ENCODE measurements at places on chromosomes 11 and 22. TPM values are rescaled to one million over a fixed set of nuclear protein-coding genes. Genes with fewer than 3 reads are reported as not detected.

The GLYAT gene
- not detected for total RNA-seq

The RFPL1 gene
- not detected for total RNA-seq

DNA sequence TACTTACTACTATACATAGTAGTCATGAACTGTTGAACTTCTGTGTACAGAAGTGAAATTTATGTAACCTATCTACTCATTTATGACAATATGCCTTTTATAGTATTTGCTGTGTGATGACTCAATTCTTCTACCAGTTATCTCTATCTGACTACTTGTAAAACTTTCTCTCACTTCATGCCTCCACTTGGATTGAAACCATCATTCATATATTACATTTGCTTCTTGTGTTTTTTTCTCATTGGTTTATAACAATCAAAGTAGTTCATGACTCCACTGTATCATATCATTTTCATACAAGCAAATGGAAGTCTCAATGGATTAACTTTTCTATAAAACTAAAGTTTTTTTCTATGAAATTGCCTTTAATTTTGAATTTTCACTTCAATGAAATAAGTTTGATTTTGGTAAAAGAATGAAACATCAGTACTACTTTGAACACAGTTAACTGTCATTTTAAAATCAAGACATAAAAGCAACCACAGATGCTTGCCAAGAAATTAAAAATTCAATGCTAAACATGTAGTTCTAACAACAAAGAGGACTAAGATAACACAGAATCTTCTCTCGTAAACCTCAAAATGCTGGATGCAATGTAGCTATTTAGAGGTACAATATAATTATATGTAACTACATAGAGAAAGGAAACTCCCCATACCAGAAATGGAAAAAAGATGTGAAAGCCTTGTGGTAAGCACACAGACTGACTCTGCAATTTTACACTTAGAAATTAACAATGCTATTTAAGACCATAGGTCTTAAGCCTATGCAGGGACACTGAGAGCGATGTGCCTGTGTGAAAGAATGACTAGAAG, 27.6 kb upstream of the EXPH5 start:
- no peak for DNase-seq

- DNase-seq, result no peak
These were observed 7.3 kb downstream of the ADORA2A start for GRCh38 chr22:24434471-24435322.

GRCh38 chr22:24190159-24190540, 8.9 kb downstream of the SUSD2 start:
- DNase-seq, result no peak

DNA sequence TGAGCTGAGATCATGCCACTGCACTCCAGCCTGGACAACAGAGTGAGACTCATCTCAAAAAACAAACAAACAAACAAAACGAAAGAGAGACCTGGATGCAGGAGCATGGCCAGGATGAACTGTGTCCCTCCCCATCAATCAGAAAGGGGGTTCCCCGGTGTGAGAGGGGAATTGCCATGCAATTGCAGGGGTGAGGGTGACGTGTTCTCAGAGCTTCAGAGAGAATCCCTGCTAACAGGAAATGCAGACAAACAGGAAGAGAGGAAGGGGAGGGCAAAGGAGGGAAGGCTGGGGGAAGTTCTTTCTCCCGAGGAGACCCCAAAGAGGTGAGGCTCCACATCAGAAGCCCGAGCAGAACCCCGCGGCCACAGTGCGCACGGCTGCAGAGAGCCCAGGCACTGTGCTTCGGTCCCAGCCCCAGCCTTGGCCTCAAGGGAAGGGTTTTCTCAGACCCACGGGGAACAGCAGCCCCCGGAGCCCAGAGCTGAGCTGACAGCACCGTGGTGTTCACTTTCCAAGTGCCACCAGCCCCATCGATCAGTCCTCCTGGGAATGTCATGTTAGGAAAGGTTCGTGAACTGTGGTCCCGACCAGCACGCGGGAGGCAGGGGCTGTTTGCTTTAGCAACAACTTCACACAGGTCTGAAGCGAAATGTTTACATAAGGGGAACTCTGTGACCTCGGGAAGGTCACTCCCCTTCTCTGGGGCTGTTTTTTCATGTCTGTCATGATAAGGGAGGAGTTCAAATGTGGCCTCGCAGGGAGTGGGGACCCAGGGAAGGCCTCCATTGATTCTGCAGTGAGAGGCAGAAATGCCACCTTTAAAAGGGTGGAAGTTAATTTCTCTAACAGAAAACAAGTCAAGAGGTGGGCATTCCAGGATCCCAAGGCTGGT, 108.0 kb upstream of the ANO1 start:
- no peak for DNase-seq

- no peak for DNase-seq
These were observed 20.3 kb downstream of the WNT11 start for GRCh38 chr11:76185931-76186401.

DNA sequence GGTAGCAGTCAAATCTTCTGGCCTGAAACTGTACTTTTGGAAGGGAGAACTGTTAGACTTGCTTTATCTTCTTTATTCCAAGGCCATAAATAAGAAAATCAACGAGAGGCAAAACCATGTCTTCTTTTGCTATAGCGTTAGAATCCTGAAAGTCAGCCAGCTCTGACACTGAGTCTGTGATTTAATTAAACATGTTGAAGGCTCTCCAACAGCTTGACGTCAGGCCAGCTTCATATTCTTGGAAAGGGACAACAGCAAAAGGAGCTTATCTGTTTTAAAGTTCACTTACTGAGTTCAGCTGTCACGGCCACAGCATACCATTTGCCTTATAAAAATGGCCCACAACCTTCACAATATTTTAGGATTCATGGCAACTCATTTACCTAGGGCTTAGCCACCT, 131.0 kb upstream of the LDLRAD3 start:
- no peak for DNase-seq

DNA sequence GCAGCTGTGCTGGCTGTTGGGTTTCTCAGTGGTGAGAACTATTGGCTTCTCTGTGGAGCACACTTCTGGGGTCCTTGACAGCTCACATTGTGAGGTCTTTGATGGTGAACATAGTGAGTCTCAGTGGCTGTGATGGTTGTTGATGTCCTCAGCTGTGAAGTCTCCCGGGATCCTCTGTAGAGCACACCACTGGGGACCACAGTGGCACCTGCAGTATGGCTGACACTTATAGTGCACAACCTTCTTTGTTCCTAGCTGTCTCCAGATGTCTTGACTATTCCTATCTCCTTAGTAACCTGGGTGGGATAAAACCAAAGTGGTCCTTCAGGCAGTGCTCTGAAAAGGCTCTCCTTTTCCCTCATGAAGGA, 34.3 kb upstream of the CHORDC1 start:
- DNase-seq, result no peak

DNA sequence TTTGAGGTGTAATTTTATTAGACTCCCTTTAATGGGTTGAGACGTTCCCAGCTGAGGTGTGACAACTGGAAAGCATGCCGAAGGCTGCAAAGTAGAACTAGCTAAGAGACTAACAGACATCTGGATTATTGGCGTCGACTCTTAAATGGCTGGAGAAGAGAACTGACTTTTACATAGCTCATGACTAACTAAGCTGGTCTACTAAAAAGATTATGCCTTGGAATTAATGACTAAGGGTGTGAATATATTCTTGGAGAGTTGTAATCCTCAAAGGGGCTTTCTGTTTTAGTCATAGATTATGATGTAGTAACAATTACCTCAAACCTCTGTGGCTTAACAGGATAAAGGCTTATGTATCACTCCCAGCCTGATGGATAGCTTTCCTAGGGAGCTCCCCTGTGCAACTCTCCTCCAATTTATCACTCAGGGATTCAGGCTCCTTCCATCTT, 39.5 kb upstream of the SLC5A12 start:
- no peak for DNase-seq

- no peak for DNase-seq
These were observed 58.8 kb upstream of the FADD start for GRCh38 chr11:70144262-70144661.

DNA sequence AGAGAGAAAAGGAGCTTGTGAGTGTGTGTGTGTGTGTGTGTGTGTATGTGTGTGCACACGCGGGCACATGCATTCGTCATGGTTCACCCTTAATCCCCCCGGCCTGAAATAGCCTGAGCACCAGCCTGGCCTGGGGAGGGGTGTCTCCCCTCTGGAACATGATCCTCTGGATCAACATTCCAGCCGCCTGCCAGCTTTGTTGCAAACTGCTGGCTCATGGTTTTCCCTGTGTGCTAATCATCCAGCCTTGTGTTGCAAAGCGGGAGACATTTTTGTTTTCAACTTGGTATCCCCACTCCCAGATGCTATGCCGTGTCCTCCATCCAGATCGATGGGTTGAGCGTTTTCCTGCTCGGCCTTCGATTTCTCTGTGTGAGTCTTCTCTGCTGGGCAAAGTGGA, 94.3 kb downstream of the FEZ1 start:
- DNase-seq, result no peak

GRCh38 chr22:19986011-19986409, 30.6 kb downstream of the ARVCF start:
- DNase-seq, result no peak

DNA sequence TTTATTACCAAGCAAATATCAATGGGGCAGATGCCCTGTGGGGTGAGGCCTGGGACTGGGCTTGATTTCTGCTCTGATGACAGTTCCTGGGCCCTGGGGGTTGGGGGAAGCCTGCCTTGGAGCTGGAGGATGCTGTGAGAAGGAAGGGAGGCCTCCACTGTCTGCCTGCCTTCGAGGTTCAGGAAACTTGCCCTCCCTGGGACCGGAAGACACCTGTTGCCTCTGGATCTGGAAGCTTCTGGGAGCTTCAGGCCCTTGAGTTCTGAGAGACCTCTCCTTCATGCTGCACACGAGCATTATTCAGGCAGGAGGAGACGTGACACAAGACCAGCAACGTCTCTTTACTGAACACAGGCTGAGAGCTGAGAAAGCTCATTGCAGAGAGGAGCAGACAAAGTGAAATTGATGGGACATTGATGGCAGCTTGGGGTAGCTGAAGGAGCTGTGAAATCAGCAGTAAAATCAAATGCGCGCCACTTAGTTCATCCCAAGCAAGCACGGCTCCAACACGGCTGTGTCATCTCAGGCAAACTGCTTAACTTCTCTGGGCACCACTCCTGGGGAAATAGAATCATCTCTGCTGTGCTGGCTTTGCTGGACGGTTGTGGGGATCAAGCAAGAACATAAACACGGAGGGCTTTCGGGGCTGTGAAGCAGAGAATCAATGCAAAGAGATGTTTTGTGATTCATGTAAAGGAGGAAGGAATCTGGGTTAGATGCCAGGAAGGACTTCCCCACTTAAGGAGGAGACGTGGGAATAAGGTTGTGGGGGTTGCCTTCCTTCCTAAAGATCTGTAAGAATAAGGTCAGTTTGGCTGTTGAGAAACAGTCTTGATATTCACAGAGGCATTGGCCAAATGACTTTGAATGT, 64.5 kb downstream of the TP53I11 start:
- DNase-seq, result no peak

- no peak for DNase-seq
These were observed 9.7 kb downstream of the ASCL2 start for GRCh38 chr11:2260491-2261364.
